ENCODE measurements at places on chromosomes 16 and 17. TPM values are rescaled to one million over a fixed set of nuclear protein-coding genes. Genes with fewer than 3 reads are reported as not detected.

ERN2 gene
- 0.99 TPM for total RNA-seq

DNA sequence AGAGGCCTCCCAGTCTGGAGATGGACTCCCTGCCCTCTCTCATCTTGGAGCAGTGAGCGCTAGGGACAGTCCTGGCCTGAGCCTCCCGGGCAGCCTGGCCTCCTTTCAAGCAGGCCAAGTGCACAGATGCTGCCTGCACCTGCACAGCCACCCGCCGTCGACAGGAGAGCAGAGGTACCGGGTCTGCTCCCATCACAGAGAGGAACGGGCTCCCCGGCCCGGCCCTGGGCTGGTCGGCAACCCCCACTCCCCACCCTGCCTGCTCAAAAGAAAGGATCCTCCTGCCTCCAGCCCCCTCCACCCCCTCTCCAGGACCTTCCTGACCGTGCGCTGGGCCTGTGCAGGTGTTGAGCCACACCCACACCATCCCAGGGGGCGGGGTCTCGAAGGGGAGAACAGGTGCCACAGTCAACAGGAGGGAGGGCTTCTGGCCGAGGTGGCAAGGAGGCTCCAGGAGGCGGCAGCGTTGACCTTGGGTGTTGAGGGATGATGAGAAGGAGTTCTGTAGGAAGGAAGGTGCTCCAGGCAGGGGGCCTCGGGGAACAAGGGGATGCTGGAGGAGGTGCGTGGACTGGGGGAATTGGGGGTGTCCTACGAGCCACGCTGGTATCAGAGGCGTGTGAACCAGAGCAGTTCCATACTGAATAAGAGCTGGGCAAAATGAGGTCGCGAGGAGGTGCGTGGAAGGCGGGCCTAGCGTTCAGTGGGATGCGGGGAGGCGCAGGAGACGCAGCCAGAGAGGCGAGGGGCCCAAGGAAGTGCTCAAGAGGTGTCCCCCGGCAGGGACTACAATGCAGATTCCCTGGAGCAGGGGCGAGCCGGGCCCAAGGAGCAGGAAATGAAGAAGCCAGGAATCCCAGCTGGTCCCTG is 967 bp upstream of the CDH15 start:
- peak; percentile 51 for DNase-seq

PRAC2 gene
- total RNA-seq = not detected

DNA sequence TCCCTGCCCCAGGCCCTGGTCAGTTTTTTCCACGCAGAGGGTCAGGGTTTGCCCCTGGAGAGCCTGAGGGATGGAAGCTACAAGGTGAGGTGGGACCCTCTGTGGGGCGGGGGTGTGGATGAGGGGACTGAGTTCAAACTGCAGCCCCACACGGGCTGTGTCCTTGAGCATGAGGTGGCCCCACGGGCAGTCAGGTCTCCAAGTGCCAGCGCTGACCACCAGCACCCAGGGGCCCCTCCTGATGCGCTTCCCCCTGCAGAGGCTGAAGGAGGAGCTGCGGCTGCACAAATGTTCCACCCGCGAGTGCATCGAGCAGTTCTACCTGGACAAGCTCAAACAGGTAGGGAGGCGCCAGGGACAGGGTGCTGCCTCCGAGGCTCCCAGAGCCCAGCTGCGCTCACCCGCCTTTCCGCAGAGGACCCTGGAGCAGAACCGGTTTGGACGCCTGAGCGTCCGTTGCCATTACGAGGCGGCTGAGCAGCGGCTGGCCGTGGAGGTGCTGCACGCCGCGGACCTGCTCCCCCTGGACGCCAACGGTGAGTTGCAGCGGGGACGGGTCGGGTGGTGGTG is 4.3 kb downstream of the TSR3 start:
- DNase-seq = no peak

- no peak for DNase-seq
These were observed 639.1 kb downstream of the MAF start for GRCh38 chr16:78961464-78961863.

RAP1GAP2 gene
- 81.1 TPM for total RNA-seq

DNA sequence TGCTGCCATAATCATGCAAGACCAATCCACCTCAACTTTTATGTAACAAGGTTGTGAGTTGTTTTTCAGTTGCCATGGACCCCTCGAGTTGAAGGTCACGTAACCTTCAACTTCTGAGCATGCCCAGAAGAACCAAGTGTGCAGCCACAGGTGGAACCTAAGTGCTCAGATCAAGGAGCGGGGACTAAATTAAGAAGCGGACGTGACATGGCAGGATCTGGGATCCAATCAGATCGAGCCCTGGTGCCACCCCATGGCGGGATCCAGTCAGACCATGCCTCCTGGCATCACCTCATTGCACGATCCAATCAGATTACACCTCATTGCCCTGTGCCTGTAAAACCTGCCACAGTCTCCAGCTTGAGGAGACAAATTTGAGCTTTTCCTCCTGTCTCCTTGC is 204.5 kb upstream of the CDH5 start:
- no peak for DNase-seq

KRT32 gene
- total RNA-seq = not detected

- no peak for DNase-seq
These were observed 39.8 kb downstream of the MAP1LC3B start for GRCh38 chr16:87431926-87432325.

DNA sequence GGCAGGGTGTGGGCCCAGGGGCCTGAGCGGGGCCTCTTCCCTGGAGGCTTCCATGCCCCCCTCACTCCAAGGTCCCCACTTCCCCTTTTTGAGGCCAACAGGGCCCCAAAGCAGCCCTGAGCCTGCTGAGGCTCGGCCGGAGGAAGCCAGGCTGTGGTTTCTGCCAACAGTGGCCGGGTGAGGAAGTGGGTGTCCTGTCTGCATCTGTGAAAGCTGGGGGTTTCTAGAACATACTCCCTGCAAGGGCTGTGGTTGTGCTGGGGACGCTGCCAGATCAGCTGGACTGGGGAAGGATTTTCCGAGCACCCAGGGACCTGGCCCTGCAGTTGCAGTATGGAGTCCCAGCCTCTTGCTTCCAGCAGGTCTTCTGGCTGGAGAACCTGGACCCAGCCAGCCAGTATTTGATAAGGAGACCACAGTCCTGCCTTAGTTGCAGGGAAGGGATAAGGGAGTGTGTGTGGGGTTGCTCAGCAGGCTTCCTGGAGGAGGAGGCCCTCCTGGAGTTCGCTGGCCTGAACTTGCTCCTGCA is 15.7 kb downstream of the ADCY7 start:
- peak; percentile 81 for DNase-seq

- DNase-seq = no peak
These were observed 46.1 kb upstream of the SLC25A19 start for GRCh38 chr17:75335315-75335714.

DNA sequence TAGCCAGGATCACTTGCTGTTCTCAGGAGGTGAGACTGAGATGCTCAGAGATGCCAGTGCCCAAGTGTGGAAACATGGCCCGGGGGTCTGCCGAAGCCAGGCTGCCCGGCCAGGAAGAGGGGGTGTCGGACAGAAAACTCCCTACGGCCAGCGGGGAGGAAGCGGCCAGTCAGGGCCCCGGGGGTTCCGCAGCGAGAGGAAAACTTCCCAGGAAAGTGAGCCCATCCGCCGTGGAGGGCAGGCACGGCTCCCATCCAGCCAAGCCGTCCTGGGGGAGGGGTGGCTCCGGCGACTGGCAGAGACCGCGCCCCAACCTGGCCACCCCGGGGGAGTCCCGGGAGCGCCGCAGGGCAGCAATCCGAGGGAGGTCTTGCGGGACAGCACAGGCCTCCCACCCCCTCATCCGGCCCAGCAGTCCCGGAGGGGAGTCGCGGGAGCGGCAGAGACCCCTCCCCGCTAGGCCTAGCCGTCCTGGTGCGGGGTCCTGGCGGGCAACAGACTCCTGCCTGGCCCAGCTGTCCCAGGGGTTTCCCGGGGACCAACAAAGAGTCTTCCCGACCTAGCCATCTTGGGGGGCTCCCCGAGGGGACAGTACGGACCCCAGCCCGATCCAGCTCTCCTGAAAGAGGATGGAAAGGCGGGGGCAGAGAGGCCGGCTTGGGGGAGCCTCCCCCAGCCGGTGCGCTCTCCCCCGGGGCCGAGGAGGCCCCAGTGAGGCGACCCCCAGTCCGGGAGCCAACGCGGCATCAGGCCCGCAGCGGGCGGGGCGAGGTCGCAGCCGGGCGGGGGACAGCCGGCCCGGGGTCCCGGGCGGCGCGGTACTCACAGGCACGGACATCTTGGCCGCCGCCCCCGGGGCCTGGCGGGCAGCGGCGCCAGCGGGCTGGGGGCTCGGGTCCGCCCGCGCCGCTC is 13.8 kb upstream of the BCAR1 start:
- DNase-seq = peak; percentile 64

DNA sequence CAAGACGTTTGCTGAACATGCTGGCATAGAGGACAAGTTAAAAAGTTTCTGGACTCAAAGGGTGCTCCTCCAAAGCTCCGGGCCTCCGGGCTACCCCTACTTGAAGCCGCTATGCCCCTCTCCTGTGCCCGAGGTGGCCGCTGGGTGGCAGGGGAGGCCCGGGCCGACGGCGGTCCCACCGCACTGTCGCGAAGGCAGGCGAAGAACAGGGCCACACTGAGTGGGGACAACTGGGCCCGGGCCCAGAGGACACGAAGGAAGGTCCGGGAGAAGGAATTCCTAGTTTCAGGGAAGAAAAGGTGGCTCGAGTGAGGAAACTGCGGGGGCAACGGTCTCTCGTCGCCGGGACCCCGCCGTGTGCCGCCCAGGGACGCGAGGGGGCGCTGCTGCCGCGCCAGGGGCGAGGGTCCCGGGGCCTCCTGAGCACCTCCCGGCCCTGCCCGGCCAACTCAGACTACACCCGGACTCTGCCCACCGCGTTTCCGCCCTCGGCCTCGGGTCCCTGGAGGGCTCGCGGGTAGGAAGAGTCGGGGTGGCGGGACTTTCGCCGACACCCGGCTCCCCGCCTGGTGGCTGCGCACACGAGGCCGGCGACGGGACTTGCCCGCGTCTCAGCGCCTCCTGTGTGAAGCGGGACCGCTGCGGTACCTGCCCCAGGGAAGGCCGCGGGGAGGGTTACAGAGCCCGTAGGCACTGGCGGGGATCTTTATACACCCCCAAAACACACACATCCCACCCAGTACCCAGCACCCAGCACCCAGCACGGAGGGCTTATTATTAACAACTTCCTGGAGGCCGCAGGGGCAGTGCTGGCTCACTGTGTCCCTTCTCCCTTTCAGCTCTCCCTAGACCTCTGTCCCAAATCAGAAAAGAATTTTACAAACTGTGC is 772 bp upstream of the CHCT1 start:
- peak; percentile 71 for DNase-seq

NOG gene
- not detected for total RNA-seq

KRTAP17-1 gene
- total RNA-seq = not detected
